ENCODE measurements at places on chromosomes 12 and 14.
A peak's percentile ranks its signal among the peaks of the same experiment; 100 is the strongest.

GRCh38 chr12:1907652-1908611, 10.5 kb downstream of the CACNA2D4 start:
- DNase-seq = no peak

DNA sequence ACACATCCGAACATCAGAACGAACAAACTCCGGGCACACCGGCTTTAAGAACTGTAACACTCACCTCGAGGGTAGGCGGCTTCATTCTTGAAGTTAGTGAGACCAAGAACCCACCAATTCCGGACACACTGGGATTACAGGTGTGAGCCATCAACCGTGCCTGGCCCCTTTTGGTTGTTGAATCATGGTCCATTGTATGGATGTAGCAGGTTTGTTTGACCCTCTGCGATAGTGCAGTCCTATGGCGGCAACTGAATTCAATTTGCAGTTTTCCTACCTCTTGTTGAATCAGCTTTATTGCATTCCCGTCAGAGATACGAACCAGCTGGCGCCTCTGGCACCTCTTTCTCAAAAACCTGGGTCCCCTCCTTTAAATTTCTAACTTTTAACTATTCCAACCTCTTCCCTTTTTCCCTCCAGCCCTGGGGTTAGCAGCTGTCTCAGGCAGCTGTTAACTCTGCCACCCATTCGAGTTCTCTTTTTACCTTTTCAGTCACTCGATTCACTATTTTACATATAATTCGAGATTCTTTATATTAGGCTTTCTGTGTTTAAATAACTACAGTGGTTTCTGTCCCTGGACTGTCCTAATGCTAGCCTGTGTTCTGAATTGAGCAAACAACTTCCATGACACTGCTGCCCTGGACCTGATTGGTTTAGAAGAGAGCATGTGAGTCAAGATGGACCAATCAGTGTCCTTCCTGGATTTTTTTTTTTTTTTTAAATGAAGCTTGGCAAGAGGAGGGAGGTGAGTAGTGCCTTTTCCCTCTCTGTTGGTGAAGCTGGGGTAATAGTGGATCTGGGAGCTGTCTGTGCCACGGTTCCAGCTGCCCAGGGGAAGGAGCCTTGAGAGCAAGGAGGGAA, 261.5 kb downstream of the PCNX1 start:
- no peak for DNase-seq

DNA sequence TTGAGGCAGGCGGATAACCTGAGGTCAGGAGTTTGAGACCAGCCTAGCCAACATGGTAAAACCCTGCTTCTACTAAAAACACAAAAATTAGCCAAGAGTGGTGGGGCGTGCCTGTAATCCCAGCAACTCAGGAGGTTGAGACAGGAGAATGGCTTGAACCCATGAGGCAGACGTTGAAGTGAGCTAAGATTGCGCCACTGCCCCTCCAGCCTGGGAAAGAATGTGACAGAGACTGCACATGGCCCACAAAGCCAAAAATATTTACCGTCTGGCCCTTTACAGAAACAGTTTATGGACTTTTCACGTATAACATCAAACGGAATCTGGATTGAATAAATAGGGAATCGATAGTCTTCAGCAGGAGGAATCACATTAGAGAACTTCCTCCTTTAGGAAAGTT, 3.5 kb downstream of the RSRC2 start:
- peak; percentile 38 for DNase-seq

- DNase-seq = no peak
Measured at GRCh38 chr14:73203527-73203926, 33.8 kb upstream of the PAPLN start.

- DNase-seq = no peak
Measured at GRCh38 chr12:120562906-120563305, 18.3 kb downstream of the POP5 start.

DNA sequence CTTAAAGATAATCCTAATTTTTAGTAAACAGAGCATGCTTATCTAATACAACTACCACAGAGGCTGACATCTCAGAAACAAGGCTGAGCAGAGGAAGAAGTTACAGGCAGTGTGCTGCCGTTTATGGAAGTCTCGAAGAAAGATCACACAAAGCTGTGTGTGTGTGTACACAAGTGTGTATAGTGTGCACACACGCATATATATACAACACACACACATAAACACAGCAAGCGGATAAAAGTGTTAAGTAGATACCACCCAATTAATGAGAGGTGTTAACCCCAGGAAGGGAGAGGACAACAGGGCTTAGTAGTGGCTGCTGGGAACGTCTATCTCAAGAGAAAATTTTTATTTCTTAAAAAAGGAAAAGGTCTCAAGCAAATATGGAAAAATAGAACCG, 15.3 kb downstream of the CCDC88C start:
- DNase-seq = no peak

GRCh38 chr12:1939801-1940607, 21.6 kb upstream of the CACNA2D4 start:
- peak; percentile 63 for DNase-seq

DNA sequence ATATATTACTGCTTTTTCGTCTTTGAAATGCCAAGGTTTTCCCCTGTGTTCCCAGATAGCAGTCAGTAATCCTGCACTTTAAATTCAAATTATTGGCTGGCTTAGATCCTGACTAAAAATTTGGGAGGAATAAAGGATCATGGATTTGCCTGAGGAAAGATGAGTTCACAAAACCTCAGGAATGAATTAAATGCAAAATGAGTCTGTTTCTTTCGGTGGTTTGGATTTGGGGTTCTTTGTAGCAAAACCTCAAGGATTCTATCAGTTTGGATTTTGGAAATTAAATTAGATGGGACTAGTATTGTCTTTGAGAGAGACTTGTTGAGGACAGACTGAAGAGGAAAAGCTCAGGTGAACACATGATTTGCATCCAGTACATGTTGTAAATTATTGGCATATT, 36.1 kb downstream of the PPFIBP1 start:
- DNase-seq = no peak

- DNase-seq = no peak
Measured at GRCh38 chr14:99784508-99784907, 8.7 kb upstream of the EML1 start.

DNA sequence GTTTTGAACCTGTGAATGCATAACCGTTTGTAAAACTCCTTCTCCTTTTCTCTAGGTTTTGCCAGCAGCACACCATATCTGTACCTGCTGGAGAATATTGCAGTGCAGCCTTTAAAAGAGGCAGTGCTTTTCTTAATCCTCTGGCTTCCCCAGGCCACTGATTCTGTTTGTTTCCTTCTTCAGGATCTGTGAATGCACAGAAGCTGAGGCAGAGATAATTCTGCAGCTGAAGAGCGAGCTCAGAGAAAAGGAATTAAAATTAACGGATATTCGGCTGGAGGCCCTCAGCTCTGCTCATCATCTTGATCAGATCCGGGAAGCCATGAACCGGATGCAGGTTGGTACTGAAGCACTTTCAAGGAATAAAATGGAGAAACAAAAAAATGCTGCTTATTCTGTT, 348.7 kb downstream of the NAV3 start:
- DNase-seq = no peak

- DNase-seq = peak; percentile 36
Measured at GRCh38 chr12:101004898-101005297, 205.1 kb downstream of the SLC5A8 start.

GRCh38 chr12:64072916-64073575, 149.1 kb downstream of the KICS2 start:
- no peak for DNase-seq

DNA sequence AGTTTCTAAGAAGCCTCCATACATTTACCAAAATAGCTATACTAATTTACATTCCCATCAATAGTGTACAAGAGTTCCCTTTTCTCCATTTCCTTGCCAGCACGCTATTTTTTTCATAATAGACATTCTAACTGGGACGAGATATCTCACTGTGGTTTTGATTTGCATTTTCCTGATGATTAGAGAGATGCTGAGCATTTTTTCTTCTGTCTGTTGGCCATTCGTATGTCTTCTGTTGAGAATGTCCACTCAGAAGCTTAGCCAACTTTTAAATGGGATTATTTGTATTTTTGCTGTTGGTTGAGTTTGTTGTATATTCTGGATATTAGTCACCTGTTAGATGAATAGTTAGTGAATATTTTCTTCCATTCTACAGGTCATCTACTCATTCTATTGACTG, 144.1 kb downstream of the PRKD1 start:
- no peak for DNase-seq

GRCh38 chr12:57444744-57445143, 10.2 kb downstream of the INHBC start:
- no peak for DNase-seq

DNA sequence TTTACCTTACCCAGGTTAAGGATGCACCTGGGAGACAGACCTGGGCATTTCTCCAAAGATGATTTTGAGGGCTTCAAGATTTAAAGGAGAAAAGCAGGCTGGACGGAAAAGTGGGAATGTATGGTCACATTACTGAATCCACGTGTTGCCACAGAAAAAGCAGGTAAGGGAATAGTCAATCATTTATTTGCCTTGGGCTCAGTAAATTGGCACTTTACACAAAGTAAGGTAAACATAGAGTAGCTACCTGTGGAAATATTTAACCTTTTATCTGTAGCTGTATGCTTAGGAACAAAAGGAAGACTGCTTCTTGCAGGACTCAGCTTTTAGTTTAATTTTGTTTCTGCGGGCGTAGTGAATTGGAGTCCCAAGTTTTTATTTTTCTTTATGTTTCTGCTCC, 153.3 kb downstream of the SLCO1B3 start:
- DNase-seq = no peak

DNA sequence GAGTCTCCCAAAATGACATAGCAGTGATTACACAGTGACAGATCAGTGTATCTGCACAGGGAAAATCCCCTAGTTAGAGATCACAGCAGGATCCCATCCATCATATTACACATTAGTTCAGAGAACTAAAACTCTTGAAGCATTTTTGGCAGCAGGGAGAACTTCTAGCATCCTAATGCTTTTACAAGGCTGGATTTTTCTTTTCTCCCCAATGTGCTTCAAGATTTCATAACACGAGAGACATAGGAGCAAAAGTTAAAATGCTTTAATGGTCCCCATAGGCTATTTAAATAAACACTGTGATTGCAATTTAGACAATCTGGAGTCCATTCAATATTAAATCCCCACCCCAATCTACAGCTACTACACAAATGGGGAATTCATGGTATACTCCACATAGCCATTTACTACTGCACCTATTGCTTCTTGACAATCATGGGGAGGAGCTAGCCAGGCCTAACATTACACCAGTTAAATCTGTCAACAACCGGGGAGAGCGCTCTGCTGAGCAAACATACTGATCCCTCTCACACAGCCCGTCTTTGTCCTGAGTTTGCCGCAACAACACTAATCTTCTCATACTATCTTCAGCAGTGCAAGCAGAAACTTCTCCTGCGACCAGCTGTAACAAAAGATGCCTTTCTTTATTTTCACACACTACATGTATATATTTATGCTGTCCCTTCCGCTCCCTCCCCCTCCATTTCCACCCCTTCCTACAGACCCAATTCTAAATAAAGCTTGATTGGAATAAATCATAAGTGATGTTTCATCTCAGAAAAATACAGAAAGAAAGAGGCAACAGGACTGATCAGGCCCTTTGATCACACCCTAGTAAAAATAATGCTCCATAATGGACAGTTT, 120.3 kb upstream of the SOX5 start:
- no peak for DNase-seq

- DNase-seq = no peak
Measured at GRCh38 chr12:19994968-19995367, 373.4 kb upstream of the PDE3A start.

DNA sequence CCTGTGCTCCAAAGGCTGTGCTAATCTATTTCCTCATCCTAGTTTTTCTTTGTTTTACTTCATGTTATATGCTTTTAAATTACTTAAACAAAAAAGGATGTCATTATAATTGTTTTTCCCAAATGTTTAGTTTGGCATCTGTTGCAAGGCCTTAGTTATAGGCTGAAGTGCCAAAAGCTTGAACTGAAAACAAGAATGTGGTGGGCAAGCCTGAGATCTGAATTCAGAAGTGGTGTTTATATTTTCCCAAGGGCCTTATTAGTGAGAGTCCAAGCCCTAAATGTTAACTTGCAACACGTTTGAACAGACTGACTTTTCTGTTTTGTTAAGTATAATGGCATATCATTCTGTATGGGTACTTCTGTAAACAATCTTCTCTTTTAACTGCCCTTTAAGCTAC, 326.8 kb downstream of the CCDC91 start:
- no peak for DNase-seq

GRCh38 chr14:96205978-96206360, 1.3 kb downstream of the BDKRB2 start:
- DNase-seq = no peak

DNA sequence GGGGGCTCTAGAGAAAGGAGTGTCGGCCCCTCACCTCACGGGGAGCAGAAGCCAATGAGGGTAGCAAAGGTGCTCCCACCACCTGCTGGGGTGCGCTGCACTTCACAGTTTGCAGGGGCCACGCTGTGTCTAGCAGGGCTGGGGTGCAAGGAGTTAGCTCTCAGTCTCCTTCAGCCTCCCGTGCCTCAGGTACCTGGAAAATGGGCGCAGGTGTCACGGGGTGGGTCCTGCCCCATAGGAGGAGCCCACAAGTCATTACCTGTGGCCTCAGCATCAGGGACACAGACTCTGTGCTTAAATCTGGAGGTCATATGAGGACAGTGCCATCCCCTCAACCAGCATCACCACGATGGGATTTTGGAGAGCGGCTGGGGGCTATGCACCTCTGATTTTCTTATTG, 326.7 kb downstream of the ADGRD1 start:
- no peak for DNase-seq

DNA sequence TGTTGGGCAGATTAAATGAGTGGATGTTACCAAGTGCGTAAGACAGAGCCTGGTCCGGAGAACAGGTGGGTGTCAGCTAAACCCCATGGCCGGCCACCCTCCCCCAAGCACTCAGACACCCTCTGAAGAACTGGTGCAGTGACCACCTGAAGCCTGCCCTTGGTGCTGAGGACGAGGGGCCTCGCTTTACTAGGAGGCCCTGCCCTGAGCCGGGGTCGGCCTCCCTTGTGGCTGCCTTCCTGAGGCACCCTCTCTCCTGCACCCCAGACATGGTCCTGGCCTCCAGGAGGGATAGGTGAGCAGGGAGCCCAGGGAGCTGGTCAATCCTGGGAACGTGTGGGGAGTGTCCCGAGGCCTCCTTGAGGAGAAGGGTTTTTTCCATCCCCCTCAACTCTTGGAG, 4.9 kb upstream of the KIF26A start:
- no peak for DNase-seq

DNA sequence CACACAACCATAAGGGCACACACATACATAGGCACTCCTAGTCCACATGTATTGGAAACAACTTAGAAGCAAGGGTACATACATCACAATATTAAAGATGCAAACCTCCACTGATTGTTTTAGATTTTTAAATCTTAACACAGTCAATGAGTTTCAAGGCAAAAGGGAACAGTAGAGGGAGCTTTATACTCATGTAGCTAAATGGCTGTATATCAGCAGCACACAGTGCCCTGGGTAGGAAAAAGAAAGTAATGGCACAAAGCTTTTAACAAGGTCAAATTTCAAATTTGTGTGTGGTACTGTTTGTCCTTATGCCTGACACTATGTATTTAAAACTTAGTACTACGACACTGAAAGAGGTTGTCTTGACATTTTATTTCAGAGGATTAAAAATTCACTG, 262.0 kb downstream of the MED13L start:
- DNase-seq = peak; percentile 70

GRCh38 chr14:99950181-99950580, 115.0 kb upstream of the EVL start:
- DNase-seq = no peak

GRCh38 chr12:54372113-54372806, 8.0 kb upstream of the GPR84 start:
- DNase-seq = no peak
